ENCODE measurements at places on chromosomes 4 and X. TPM values are rescaled to one million over a fixed set of nuclear protein-coding genes. Genes with fewer than 3 reads are reported as not detected.

Gene PDLIM5
- 130 TPM for total RNA-seq

Gene TMSB15A
- 13.9 TPM for total RNA-seq

Gene SPP1
- 265 TPM for total RNA-seq

Gene MAP3K15
- total RNA-seq: 5.0 TPM

Gene FMR1NB
- total RNA-seq: not detected

Gene RRAGB
- 52.8 TPM for total RNA-seq

Gene MTNR1A
- total RNA-seq: 2.0 TPM

Gene GCNA
- total RNA-seq: 2.6 TPM

Gene RNF175
- 4.7 TPM for total RNA-seq

Gene TMPRSS11F
- not detected for total RNA-seq

Gene SSX2B
- 0.35 TPM for total RNA-seq

Gene NSG1
- 1.3 TPM for total RNA-seq

Gene SMIM10L2A
- total RNA-seq: 4.8 TPM

Gene GC
- total RNA-seq: 1.6 TPM

All from metanephros (tissue), 2 donors.